ELF-1 (cell line): ENCODE measurements at places on chromosomes 12 and 14.

DNA sequence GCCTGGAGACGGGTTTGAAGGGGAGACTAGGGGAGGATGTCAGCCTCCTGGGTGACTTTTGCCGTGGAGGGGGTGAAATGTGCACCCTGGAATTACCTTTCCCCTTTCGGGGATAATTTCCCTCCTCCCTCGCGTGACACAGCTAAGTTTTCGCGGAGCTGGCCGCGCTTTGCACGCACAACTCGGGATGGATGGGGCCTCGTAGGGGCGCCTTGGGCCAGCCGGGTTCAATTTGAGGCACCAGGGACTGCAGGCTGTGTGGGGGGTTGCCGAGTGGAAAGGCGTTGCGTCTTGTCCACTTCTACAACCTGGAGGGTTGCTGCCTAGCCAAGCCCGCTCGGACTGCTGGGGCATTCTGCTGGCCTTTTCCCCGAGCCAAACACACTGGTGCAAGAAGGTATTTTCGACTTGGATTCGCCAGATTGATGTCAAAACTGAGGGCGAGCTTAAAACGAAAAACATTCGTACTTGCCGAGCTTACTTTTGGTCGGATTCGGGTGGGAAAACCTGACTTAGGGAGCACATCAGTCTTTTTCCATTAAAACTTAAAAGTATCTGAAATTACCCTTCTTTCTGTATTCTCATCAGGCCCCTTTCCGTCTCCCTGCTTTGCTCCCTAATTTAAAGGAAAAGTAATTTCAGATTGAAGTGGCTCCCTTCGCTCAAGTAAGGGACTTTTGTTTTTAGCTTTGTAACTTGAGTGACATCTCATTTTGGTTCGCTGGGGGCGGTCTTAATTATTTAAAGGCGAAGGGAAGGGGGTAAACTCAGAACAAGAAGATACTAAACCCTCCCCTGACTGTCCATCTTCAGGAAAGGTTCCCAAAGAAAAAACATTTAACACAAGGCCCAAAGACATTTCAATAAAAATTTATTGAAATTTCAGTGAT is 14.3 kb downstream of the TBX3 start:
- peak; percentile 59 for DNase-seq

- DNase-seq, result peak; percentile 81
Measured at GRCh38 chr12:120737557-120738251, 12.1 kb downstream of the ACADS start.

DNA sequence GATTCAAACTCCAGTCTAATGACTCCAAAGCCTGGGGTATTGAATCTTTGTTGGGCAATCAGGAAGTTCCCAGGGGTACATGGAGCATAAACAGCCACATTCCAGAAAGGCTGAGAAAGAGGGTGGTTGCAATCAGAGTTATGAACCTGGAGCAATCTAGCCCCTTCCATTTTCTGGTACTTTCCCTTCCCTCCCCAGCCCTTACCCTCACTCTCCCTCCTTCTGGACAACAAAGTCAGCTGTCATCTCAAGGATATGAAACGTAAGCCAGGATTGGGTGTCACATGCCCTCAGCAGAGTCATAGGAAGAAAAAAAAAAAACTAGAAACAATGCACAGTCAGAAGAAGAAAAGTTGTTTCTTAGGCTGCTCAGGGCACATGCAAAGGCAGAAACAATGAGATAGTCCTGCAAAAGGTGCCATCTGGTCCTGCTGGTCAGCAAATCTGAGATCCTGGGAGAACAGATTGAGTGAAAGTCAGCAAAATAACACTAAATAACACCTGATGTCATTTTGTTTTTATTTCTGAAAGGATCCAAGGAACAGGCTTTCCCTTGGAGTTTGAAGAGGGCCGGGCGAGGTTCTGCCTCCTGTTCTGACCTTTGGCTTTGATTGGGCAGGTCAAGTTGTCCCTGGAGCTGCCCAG is 27.1 kb downstream of the TMEM229B start:
- no peak for DNase-seq

GRCh38 chr12:71242511-71242910 is 84.7 kb upstream of the TSPAN8 start:
- DNase-seq, result no peak

DNA sequence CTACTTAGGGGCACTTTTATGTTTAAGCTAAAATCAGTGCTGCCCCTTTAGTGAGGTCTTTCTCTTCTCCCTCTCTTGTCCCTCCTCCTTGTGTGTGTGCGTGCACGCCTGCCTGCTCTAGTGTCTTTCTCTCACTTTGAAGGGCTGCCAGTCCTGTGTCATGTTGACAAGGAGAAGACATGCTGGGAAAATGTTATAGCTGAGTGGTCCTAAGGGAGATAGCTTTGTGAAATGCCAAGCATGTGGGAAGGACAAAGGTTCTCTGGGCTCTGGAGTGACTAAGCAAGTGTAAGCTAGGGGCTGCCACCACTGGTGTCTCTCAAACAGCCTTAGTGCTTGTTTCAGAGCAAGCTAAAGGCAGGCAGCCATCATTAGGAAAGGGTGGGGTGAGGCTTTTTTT is 108.4 kb downstream of the EMP1 start:
- no peak for DNase-seq

DNA sequence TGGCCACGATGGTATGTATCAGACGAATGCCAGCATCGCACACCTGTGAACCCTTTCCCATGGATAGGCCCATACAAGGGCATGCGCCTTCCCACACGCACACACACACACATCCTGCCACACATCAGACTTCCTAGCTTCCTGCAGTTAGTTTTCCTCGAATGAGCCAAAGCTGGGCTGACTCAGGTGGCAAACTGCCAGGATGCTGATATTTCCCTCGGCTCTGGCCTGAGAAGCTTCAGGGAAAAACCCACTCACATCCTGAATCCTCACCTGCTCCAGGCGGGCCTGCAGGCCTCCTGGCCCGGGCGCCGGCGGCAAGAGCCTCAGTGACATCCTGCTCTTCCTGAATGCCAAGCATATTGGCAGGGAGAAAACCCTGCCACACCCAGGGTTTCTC is 22.4 kb downstream of the CALM1 start:
- no peak for DNase-seq

GRCh38 chr14:70780396-70781075 is 28.8 kb downstream of the MAP3K9 start:
- DNase-seq, result no peak

- DNase-seq, result no peak
Measured at GRCh38 chr12:120125792-120126634, 9.5 kb upstream of the RAB35 start.

DNA sequence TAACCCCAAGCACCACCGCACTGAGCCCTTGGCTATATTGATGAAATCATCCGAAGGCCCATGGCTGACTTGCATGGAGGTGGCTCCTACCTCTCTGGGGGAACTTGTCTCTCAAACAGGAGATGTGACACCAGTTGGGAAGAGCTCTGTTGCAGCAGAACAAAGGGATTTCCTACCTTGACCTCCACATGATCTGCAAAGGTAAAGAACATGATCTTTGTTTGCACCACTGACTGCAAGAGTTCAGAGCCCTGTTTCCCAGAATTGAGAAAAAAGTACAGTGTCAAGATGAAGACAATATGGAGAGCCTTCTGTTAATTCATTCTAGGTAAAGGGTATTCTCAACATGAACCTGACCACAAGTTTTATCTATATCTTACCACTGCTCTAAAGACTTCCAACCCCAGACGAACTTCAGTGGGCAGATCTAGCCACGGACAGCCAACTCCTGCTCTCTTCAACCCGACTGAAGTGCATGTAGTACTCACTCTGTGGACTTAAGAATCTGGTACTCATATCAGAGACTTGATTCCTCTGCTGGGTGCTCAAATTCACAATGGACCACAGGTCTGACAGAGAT is 32.1 kb downstream of the ZFYVE26 start:
- DNase-seq, result no peak

- DNase-seq, result no peak
Measured at GRCh38 chr12:7387289-7387688, 56.7 kb downstream of the CD163L1 start.

DNA sequence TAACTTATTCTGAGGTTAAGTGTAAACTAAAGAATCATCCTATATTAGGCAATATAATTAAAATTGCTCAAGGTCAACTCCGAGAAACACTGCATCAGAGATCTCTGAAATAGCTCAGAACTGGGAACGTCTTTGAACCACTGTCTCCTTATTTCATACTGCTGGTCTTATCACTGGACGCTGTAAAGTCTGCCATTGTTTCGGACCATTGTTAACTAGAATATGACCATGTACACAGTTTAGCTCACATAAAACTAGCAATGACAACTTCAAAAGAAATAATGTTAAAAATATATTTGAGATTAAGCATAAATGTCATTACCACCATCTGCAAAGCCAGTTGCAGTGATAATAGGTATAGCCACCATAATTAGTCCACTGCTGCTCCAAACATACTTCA is 2.9 kb downstream of the ABCD2 start:
- no peak for DNase-seq

DNA sequence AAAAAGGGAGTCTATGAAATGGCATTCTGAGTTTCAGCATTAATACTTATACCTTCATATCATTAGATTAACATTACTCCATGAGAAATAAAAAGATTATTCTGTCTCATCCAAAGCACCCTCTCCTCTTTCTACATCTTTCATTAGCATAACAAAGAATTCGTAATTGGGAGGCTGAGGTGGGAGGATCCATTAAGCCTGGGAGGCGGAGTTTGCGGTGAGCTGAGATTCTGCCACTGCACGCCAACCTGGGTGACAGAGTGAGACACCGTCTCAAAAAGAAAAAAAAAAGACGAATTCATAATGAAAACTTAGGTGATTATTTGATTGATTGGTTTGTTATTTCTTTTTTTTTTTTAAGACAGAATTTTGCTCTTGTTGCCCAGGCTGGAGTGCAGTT is 1.8 kb upstream of the CDK17 start:
- peak; percentile 53 for DNase-seq

DNA sequence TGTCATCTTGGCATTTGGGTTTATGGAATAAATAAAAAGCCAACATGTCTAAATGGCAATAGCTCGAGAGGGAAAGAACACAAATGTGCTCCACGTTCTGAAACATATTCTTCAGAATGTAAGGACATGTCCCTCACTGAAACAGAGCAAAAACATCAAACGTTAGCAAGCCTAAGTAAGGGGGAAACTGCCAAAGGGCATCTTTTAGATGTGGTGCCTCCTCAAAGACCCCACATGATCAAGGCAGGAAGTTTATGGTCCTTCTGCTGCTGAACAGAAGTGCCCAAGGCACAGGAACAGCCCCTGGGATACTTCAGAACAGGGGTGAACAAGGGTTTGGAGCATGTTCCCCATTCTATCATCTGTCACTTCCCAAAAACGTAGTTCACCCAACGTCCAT is 227.0 kb downstream of the ANO2 start:
- no peak for DNase-seq

DNA sequence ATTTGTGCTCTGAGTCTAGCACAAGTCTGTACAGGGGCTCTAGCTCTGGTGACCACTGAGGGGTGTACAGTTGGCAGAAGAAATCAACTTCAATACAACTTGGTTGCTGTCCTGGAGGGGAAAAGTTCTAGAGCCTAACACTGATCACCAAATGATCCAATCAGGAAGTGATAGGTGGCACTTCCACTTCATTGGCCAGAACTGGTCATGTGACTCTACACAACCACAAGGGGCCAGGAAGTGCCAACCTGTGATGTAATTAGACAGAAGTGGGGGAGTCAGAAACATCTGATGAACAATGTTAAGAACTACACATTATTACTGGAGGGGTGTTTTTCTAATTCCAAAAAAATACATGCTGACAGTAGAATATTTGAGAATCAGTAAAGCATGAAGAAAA is 401.6 kb downstream of the VRK1 start:
- DNase-seq, result no peak

DNA sequence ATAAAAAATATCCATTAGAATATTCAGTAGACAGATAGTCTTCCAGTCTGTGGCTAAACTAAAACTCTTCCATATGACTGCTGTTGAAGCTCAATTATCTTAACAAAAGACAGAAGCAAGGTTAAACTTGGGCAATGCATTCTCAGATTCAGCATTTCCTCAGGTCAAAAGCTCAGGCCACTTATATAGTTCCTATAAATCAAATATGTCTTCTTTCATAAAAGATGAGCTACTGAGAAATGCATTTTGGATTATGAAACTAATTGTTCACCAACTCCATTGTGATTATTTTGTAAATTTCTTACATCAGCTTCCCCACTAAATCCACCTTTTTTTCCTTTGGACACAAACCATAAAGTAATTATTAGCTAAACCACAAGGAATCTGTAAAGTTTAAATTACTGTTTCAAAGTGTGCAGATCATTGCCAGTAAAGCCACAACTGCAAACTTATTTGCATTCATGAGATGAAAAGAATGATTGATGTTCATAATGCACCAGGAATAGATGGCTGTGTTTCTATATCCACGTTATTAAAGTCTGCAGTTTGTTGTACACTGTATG is 224.4 kb downstream of the FBXL14 start:
- DNase-seq, result no peak
